HFFc6 (cell line): ENCODE measurements at places on chromosomes 11 and 22.

GRCh38 chr11:15055620-15056356, 17.6 kb upstream of the CALCB start:
- DNase-seq = no peak

DNA sequence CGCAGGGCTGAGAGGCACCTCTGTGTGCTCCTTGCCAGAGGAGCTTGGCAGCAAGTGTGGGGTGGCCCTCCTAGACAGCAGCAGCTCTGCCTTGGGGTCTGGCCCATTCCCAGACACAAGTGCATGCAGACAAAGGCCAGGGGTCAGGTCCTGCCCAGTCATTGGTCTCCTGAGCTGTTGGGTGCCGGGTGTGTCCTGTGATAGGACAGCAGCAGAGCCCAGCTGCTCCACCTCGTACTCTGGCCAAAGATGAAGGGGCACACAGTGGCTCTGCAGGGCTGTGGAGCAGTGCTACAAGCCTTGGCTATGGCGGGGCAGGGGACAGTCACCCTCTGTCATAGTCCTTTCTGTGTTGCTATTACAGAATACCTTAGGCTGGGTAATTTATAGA, 17.3 kb upstream of the OSBPL5 start:
- no peak for DNase-seq

GRCh38 chr11:92399705-92400104, 175.1 kb downstream of the FAT3 start:
- DNase-seq = no peak

DNA sequence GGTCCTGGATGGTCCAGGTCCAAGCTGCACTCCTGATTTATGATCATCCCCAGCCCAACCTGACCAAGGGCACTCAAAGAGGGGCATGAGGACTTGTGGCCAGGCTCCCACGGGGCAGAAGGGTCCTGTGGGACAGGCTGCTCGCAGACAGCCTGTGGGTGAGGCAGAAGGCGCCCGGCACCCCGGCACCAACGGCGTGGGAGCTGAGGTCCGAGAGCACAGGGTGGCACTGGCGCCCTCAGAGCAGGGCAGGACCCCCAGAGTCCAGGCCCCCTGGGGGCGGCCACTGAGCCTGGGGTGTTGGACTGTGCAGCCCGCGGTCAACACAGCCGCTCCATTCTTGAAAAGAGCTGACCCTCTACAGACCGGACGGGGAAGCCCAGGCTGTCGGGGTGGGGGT, 3.3 kb downstream of the IL17REL start:
- DNase-seq = no peak

GRCh38 chr22:39264349-39265038, 19.7 kb upstream of the PDGFB start:
- no peak for DNase-seq

DNA sequence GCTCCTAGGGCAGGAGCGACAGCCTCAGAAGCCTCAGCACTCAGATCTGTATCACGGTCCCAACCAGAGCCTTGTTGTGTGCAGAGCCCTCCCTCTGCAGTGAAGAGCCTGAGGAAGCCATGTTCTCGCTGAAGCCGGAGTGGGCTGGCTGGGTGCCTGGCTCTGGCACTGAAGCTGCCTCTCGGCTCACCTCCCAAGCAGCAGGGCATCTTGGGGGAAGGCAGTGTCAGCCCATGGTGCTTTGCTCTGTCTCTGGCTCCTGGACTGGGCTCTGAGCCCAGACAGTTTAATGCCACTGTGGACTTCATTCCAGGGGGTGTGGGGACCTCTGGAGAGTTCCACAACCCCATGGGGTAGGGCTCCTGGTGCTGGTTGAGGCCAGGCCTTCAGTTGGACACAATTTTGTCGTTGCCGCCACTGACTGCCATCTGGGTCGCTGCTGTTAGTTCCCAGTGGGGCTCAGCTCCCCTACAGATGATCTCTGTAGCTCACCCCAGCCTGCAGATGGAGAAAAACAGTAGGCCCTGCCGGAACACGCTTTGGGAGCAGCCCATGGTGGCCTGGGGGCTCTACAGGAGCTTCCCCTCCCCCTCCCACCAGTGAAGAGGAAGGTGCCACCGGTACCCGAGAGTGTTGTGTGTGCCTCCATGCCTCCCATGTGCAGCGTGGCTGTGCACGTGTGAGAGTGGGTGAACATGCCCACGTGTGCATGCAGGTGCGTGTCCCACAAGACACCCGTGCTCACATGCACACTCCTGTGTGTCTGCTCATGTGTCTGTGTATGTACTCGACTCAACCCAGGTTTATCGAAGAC, 86.5 kb upstream of the B3GAT1 start:
- no peak for DNase-seq

- DNase-seq = peak; percentile 20
Measured at GRCh38 chr11:92978271-92979111, 9.0 kb downstream of the MTNR1B start.

GRCh38 chr11:20369826-20370225, 6.3 kb downstream of the HTATIP2 start:
- DNase-seq = no peak

- no peak for DNase-seq
Measured at GRCh38 chr11:68370211-68371111, 58.1 kb downstream of the LRP5 start.

- DNase-seq = no peak
Measured at GRCh38 chr22:45010532-45010900, 711 bp upstream of the PHF21B start.

GRCh38 chr22:17057959-17058814, 26.6 kb upstream of the IL17RA start:
- peak; percentile 71 for DNase-seq

GRCh38 chr22:50576806-50577696, 1.2 kb downstream of the CPT1B start:
- DNase-seq = no peak

DNA sequence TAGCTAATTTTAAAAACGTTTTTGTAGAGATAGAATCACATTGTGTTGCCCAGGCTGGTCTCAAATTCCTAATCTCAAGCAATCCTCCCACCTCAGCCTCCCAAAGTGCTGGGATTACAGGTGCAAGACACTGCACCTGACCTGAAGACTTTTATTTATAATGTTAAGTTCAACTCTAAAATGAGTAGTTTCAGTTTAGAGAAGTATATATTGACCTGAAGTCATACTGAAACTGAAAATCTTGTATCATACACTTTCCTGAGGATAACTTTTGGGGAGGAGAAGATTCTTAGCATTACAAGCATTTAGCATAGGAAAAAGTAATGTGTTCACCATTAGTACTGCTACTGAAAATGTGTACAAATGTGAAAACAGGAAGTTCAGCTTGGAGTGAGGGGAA, 249.3 kb downstream of the CASP12 start:
- DNase-seq = no peak

GRCh38 chr11:95684701-95685100, 104.9 kb downstream of the FAM76B start:
- DNase-seq = no peak

DNA sequence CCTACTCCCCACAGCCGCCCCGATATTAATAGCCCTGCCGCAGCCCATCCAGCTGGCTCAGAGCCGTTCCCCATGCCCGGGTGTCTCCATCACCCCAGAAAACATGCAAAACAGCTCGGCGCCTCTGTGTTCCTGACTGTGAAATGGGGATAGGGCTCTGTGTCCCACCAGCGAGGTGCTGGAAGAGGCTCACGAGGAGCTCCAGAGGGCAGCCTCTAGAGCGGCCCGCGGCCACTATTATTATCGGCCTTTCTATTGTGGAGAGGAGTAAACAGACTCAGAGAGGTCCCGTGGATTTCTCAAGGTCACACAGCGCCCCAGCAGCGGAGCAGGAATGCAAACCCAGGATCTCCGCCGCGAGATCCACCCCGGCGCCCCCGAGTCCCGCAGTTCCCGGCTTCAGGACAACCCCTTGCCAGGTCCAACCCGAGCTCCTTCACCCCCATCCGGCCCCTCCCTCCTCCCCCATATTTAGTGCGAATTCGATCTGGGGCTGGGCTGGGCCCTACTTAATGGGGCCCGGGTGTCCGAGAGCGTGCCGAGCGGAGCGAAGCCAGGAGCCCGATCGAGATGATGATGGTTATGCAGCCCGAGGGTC, at the start of gene ACTN3:
Gene ACTN3 (plus strand): TSS at position 536 of the 598 bp plus-strand sequence. CDS start 35 bp downstream, at position 571.
- no peak for DNase-seq

GRCh38 chr22:47276450-47276820, 514.0 kb downstream of the TBC1D22A start:
- no peak for DNase-seq

DNA sequence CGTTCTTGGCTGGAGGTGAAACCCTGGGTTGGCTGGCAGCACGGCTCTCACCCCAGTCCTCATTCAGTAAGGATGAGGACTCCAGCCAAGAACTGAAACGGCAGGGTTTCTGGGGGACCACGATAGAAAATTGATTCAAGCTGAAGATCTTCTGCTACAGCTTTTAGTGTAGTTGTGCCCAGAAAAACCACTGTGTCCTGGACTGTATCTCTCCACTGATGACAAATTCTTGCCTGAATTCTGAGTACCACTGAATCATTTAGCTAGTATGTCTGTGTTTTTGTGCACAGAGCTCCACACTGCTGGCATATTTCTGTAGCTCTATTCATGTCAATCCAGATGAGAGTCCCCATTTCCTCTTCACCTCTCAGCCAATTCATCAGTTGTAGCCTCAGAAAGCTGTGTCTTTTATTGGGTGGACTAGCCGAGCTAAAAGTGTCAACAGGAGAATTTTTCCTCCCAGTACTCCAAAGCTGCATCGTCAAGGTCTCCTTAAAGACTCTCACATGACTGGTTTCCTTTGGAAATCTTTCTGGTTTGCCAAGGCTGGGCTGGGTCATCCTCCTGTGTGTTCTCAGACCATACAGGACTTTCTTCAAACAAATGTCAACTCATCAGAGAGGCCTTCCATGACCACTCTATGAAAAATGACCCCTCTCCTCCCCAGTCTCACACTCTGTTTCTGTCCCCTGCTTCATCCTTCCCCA, 144.6 kb downstream of the LDLRAD3 start:
- peak; percentile 23 for DNase-seq

DNA sequence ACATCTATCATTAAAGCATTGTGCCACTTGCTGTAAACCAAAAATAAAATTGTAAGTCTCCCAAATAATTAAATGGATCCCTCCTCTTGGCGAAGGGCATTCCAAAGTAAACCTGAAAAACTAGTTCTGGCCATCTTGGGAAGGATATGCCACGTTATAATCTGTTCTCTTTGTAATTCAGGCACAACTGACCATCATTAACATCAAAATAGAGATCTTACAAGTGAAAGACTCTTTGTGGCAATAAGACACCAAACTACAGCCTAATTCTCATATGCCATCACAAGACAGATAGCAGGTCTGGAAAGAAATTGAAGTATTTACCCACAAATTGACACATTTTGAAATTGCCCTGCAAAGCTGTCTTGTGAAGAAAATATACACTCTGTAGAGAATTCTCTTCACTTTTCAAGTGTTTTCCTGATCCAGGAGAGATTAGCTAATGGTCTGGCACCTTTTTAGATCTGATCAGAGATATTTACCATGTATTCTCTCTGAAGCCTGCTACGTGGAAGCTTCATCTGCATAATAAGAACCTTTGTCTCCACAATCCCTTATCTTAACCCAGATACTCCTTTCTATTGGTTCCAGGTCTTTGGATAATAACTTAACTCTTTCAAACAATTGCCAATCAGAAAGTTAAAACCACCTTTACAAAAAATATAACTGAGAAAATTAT, 630.4 kb upstream of the CCDC179 start:
- no peak for DNase-seq

GRCh38 chr11:37504921-37505320, 906.9 kb upstream of the RAG2 start:
- peak; percentile 80 for DNase-seq

- peak; percentile 96 for DNase-seq
Measured at GRCh38 chr11:129846508-129847335, 31.1 kb downstream of the TMEM45B start.

DNA sequence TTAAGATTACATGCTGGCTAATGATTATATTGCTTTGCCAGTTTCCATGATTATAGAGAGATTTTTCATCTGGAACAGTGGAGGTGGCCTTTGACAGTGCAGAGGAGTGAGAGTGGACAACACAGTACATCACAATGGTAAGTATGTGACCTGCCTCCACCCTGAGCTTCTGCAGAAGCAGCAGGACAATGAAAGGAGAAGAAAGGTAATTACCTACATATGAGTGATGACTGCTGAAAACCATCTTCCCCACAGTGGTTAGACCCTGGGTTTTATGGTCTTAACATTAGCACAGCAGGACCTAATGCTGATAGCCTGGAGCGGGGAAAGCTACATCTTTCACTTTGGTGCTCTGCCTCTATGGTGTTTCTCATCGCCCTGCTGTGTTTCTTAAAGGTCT, 454.7 kb upstream of the DDI1 start:
- no peak for DNase-seq

- DNase-seq = peak; percentile 12
Measured at GRCh38 chr11:68839911-68840641, 1.6 kb downstream of the CPT1A start.

GRCh38 chr11:17828311-17828751, 93.8 kb downstream of the KCNC1 start:
- peak; percentile 19 for DNase-seq

GRCh38 chr22:43014316-43014868, 557 bp downstream of the PACSIN2 start:
- no peak for DNase-seq

- peak; percentile 54 for DNase-seq
Measured at GRCh38 chr11:125593114-125593820, 615 bp downstream of the STT3A start.

GRCh38 chr11:120854988-120855387, 168.9 kb upstream of the TBCEL start:
- DNase-seq = no peak

DNA sequence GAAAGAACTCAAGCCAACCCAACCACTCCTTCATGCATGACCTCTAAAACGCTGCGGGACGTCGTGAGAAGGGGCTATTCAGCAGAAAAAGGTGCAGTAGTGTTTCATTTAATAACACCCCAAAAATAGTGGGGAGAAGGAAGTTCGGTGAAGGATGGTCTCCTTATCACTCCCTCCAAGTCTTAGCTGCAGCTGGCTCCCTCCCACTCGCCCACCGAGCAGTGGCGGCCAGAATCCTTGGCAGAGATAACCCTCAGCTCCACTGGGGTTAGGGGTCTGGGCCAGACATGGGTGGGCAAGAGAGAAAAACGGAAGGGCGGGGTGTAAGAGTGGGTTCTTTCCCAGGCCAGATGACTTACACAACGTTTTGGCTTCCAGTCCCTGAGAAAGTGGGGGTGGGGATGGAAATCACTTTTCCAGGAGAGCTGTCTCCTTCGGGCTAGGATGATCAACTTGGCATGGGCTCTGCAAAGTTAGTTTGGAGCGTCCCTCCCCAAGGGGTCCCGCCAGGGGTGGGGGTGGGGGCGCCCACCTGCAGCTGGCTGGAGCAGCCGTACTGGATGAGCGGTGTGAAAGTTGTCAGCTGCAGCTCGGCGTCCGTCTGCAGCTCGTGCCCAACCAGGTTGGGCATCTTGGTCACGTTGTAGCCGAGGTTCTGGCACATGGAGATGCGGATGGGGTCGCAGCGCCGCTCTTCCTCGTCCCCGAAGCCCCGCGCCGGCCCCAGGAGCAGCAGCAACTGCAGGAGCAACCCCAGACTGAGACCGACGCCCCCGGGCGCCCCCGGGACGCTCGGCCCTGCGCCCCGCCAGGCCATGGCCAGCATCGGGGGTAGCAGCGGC, 705 bp downstream of the FZD4 start:
- no peak for DNase-seq
